ENCODE measurements at places on chromosomes 13 and 19.

DNA sequence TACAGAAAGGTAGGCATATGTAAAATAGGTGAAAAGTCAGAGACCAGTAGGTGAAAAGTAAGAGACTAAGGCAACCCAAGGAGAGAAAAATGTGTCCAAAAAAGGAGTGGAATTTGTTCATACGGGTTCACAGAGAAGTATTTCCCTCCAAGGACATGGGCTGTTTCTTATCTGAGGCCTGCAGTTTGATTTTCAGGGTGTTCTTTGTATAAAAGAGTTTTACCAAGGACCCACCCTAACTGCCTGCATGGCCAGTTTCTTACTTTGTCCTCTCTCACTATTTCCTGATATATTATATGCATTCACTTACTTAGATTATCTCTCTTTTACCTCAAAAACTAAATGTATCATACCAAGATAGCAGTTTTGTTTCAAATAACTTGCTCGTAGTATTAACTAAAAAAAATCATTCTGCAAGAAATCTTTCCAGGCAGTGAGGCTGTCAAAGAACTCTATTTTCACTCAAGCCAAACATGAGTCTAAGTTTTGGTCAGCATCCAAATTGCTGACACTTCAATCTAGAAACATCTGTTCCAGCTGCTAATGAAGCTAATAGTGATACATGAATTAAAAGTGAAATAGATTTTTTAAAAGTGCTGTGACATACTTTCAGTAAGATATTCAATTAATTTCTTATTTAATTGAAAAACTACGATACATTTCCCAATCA, 141.4 kb upstream of the SGCG start:
- DNase-seq, result no peak

GRCh38 chr13:51550151-51550550, 34.1 kb upstream of the WDFY2 start:
- no peak for DNase-seq

DNA sequence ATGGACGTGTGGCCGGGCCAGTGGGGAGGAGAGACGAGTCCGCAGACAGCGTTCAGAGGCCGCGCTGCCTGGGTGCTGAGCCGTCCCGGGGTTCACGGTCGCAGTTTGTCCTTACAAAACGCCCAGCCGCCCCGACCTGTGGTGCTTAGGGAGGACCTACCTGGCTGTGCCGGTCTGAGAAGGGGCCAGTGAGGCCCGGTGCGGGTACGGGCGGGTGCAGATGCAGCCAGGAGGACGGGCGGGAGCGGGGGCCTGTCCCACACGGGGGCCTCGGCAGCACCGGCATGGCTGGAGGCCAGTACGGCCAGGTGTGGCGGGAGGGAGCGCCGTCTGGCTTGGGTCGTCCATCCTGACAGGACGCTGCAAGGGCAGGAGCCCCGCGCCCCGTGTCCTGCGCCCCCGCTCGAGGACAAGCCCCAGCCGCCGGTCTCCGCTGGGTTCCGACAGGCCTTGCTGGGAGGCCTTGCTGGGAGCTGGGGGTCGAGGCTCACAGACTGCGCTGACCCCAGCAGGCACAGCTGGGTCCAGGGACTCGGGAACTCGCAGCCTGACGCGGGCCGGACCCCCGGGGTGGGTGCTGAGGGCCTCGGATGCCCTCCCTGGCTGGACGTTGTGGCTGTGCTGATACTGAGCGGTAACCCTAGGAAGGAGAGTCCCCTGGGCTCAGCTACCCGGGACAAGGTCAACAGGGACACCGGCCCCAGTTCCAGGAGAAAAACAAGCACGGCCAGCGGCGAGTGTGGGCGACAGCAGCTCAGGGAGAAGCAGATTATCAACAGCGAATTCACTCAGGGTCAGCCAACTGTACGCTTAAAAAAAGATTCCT, 5.3 kb upstream of the PROZ start:
- DNase-seq, result no peak

GRCh38 chr13:90416519-90416918, 931.0 kb upstream of the MIR17HG start:
- DNase-seq, result no peak

DNA sequence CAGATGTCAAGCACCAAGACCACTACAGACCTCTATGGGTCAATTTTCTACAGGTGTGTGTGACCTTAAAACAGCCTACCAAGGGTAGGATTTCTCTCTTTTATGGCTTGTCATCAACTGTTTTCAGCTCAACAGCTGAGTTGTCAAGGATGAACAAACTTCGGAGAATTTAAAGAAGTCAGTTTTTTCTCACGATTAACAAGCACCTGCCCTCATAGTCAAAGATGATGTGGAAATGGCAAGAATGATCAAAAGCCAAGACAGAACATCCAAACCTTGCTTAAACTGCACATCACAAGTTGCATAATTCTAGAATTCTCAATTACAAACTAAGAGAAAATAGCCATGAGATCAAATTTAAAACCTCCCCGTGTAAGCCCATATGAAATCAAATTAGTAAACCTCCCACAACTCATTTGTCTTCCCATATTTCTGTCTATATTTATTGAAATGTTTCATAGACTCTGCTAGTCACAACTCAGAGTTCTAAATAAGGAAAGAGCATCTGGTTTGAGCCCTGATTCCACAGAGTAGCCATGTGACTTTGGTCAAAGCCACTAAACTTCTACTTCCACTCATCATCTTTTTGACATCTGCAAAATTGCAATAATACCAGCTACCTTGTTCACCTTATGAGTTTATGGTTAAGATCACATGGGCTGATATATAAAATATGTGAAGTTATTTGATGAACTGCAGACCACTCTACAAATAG, 521.5 kb upstream of the HTR2A start:
- DNase-seq, result no peak

DNA sequence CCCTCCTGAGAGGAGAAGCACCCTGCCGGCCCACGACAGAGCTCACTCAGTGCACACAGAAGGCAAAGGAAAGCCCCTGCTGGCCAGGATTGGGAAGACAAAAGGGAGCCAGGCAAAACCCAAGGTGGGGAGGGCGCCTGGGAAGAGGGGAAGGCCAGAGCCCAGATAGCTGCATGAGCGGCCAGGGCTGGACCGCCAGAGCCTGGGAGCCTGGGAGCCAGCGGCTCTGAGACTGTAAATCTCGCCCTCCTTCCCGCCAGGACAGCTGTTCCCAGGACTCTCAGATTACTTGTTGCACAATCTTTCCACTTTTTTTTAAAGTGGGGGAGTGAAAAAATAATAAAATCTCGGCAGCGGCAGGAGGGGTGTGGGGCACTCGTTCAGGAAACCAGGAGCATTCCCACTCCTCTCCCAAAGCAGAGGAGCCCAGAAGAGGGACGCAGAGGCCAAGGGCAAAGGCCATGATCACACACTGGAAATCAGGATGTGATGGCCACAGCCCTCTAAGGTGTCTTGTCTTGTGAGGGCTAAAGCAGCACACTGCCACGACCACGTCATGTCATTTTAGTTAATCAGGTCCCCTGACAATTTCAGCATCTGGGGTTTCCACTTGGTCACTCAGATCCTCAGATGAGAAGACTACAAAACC, 19.6 kb upstream of the EPHX3 start:
- DNase-seq, result no peak

DNA sequence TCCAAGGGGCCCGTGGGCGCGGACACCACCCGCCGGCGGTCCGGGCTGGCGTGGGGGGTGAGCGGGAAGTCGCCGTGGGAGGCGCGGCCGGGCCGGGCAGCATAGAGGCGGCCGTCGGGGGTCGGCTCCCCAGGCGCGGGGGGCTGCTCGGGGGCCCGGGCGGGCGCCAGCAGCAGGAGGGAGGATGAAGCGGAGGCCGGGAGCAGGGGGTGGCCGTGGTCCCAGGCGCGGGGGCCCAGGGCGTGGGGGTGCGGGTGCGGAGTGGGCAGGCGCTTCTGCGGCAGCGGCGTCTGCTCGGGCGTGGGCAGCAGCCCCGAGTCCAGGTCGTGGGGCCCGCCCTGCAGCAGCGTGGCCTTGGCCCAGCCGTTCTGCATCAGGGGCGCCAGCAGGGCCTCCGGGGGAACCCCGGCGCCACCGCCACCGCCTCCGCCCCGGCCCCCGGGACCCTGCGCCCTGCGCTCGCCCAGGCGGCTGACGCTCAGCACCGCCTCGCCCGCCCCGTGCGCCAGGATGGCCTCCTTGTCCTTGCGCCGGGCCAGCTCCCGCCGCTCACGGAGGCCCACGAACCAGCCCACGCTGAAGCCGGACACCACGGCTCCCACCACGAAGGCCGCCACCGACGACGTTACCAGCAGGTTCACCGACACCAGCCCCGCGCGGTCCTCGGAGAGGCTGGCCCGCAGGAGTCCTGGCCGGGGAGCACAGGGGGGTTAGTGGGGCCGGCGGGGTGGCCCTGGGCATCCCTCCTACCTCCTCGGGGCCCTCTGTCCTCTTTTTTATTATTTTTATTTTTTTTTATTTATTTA, 4.2 kb upstream of the LRG1 start:
- DNase-seq, result no peak

DNA sequence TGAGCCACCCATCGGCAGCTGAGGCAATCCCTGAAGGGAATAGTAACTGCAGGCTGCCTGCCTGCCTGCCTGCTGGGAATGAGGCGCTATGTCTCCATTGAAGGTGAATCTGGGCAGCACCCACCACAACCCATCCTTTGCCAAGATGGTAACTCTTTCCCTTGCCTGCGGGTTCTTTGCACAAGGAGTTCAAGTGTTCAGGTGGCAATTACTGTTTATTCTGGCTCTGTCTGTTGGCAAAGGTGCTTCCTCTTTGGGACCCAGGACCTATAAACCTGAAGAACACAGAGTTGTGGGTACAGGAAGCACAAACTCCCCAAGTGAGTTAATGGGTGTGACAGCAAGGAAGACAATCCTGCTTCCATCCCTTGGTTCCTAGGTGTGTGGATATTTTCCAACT, 448.1 kb upstream of the ZNF507 start:
- no peak for DNase-seq

DNA sequence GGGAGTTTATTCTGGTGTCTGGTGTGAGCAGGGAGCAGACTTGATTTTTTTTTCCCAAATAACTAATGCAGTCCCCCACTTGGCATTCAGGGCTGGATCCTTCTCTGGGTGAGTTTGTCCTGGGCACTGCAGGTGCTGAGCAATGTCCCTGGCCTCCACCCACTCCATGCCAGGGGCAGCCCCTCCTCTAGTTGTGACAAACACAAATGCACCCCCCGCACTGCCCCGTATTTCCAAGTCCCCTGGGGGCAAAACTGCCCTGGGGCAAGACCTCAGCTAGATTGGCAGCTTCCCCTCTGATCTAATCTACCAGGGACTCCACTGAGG, 6.4 kb downstream of the MOB3A start:
- DNase-seq, result no peak

DNA sequence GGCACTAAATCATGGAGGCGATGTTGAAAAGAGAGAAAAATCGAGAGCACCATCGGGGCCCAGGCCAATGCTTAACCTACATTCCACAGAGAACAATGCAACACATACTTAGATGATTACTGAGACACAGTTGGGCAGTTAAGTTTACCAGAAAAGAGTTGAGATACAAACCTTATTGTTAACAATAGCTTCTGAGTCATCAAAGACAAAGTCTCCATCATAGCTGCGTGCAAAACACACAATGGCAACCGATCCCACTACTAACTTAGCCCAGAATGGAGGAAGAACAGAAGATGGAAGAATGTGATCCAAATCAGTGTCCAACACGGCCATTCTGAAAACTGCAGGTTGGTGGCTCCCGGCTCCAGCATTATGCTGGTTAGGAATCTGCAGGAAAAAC, 6.2 kb downstream of the TMTC4 start:
- DNase-seq, result no peak

- DNase-seq, result no peak
These were observed 22.4 kb downstream of the ZNF571 start for GRCh38 chr19:37572203-37572602.

Data from activated CD8-positive, alpha-beta memory T cell treated with anti-CD3 and anti-CD28 coated beads for 1 hour (primary cell).